ENCODE measurements at places on chromosomes 13 and 19.

GRCh38 chr13:110433014-110433413 lies 125.9 kb downstream of the COL4A2 start:
- no peak for DNase-seq

GRCh38 chr19:55633861-55634260 lies 6.9 kb upstream of the ZNF580 start:
- DNase-seq = no peak

GRCh38 chr13:79776531-79777295 lies 295.8 kb downstream of the NDFIP2 start:
- no peak for DNase-seq

DNA sequence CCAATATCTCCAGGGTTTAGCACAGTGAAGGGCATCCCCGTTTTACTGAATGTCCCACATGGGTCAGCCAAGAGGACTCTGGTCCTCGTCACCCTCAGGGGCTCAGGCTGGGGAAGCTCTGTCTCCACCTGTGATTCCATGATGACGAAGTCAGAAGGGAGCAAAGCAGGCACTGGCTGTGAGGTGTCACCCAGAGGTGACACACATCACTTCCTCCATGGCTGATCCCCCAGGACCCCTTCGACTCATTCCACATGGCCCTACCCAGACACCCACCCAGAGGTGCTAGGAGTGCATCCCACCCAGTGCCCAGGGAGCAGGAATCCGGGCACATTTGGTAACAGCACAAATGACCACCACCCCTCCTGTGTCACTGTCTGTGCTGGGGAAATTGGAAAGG lies 145.2 kb upstream of the VSTM2B start:
- DNase-seq = no peak

GRCh38 chr19:16067205-16067938 lies 8.9 kb upstream of the TPM4 start:
- no peak for DNase-seq

- DNase-seq = no peak
Measured at GRCh38 chr19:5864725-5865486, 5.4 kb downstream of the FUT5 start.

DNA sequence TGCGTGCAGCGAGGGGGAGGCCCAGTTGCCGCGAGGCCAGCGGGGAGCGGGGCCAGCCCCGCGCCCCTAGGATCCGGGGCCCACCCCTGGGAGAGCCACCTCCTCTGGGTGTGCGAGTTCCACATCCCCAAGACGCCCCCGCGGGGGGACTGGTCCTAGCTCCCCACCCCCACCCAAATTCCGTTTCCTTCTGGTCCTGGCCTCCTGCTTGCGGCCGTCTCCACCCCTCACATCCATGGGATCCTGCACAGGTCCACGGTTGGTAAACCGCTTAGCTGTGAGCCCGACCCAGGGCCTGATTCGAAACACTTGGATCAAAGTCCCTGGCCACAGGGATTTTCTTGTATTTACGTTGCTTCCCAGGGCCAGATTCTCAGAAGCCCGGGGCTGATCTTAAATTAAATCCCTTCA lies 324 bp upstream of the FBXO17 start:
- no peak for DNase-seq

GRCh38 chr13:44191504-44192171 lies 182.0 kb upstream of the SERP2 start:
- DNase-seq = no peak

- no peak for DNase-seq
Measured at GRCh38 chr19:8696993-8697392, 1.6 kb downstream of the ACTL9 start.

- DNase-seq = no peak
Measured at GRCh38 chr19:16829822-16830289, 658 bp downstream of the SIN3B start.

DNA sequence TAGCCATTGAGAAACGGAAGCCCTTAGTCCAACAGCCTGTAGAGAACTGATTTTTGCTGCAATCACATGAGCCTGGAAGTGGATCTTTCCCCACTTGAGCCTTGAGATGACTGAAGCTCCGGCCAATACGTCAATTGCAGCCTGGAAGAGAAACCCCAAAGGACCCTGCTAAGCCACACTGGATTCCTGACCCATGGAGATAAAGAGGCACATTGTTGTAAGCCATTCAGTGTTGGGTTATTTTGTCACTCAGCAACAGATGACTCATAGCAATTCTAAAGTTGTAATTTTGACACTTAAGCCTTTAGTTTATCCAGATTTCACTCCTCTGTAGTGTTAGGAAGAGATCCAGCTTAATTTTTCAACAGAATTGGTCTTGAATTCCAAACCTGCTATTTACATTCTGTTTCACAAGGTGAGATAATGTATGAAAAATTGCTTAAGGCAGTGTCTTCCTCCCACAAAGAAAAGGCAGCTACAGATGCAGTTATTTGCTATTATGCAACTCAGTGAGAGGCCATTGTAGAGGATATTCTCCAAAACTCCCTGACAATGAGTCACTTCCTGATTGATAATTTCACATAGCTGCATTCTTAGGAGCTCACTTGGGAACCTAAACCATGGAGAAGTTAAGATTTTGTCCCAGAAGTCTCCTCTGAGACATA lies 59.4 kb upstream of the TSHZ3 start:
- no peak for DNase-seq

DNA sequence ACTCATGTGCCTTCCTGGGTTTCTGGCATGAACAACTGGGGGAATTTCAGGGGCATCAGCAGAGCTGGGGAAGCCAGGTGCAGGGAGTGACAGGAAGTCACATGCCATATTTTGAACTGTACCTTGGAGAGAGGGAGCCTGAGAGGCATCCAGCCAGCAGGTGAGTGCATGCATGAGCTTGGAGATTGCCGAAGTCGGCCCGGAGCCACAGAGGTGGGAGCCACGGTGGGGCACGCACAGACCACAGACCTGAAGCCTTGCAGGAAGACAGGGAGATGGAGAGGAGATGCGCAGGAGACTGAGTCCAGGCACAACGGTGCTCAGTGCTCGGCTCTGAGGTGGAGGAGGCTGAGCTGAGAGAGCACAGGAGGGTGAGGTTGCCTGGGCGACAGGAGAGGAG lies 55.1 kb downstream of the CDADC1 start:
- DNase-seq = no peak

DNA sequence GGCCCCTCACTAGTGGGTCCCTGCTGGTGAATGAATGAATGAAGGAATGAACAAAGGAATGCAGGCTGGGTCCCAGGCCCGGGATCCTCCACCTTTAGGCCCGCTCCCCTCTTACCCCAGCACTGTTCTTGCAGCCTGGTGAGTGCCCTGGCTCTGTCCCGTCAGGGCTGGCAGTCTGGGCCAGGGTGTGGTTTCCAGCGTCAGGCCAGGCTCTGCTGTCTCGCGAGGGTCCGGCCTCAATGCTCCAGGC lies 317 bp downstream of the LYL1 start:
- no peak for DNase-seq

DNA sequence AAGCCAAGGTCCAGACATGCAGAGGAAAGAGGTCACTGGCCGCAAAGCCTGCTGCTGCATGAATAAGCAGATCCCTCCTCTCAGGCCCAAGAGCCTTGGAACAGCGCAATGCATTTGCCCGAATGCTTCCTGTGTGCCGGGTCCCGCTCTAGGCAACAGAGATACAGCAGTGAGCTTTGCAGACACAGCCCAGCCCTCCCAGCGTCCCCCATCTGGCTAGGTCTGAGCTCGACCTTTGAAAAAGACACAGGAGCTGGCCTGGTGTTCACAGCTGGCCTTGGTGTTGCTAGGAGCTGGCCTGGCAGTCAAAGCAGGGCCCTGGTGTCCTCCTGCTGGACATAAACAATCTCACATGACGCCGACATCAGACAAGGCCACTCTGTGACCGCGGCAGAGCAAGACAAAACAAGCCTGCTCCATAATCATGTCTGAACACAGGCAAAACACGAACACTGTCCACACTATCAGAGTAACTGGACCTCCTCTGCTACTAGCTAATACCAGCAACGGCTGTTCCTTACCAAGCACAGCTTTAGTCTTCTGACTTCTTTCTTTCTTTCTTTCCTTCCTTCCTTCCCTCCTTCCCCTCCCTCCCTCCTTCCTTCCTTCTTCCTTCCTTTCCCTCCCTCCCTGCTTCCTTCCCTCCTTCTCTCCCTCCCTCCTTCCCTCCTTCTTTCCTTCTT lies 5.7 kb upstream of the PEX11G start:
- no peak for DNase-seq

GRCh38 chr13:48925001-48925400 lies 50.7 kb upstream of the FNDC3A start:
- no peak for DNase-seq

- no peak for DNase-seq
Measured at GRCh38 chr19:18672044-18672451, 11.4 kb upstream of the CRTC1 start.

DNA sequence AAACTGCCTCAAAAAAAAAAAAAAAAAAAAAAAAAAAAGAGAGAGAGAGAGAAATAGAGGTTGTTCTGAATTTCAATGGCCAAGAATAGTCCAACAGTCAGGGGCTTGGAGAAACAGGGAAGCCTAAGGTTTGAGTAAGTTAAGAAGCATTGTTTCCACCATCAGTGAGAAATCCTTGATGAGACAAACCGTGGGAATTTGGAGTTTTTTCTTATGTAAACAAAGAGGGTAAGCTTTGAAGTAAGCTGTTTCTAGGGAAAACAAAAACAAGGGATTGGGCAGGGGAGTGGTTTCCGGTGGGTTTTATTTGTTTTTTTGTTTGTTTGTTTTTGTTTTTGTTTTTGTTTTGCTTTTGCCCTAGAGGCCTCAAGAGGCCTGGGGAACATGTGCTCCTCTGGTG lies 11.2 kb upstream of the ERVV-1 start:
- no peak for DNase-seq

- no peak for DNase-seq
Measured at GRCh38 chr13:98133946-98134345, 8.9 kb upstream of the FARP1 start.

DNA sequence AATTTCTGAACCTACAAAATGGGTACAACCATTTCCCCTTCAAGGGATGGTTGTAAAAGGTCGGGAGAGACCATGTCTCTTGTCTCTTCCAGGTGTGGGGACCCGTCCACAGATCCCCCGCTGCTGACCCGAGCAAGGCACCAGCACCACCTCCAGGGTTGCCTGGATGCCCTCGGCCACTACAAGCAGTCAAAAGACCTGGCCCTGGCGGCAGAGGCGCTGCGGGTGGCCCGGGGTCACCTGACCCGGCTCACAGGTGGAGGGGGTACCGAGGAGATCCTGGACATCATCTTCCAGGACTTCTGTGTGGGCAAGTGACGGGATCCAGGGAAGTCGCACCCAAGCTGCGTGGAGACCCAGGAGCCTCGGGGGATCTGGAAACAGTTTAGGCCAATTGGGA lies 4.0 kb downstream of the GTPBP3 start:
- DNase-seq = no peak

DNA sequence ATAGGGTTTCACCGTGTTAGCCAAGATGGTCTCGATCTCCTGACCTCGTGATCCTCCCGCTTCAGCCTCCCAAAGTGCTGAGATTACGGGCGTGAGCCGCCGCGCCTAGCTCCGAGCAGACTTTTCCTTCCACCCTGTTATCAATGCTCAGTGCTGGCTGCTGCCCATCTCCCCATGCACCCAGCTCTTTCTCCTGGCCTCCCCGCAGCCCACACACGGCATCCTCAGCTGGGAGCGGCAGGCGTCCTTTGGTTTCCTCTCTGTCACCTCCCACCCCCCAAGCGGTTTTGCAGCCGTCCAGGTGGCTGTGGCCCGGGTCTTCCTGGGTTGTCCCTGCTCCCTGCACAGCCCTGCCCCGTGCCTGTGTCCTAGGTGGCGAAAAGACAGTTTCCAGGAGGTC lies 12.1 kb downstream of the PRR22 start:
- no peak for DNase-seq

GRCh38 chr19:16289594-16289993 lies 35.0 kb upstream of the KLF2 start:
- no peak for DNase-seq

DNA sequence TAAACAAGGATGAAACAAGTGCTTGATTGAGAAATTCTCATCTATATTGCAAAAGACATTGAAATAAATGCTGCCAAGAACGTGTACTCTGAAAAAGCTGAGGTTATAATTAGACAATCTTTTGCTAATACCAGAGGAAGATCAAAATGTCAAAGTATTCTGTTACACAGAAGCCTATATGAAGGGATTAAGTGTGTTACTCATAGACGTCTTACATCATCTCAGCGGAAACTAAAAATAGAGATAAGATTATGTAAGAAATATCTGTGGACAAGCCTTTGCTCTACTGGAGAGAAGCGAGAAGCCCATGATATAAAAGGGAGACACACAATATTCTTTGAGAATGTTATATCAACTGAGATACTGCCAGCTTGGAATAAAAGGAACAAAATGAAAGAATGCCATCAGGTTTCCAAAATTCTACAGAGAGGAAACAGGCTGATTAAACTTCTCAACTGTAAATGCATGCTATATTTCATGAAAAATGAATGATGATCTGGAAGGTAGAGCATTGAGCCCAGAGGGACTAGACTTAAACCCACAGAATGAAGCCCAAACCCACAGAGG lies 699.0 kb downstream of the GPC5 start:
- DNase-seq = no peak

GRCh38 chr13:96940961-96941360 lies 53.3 kb downstream of the OXGR1 start:
- DNase-seq = no peak

DNA sequence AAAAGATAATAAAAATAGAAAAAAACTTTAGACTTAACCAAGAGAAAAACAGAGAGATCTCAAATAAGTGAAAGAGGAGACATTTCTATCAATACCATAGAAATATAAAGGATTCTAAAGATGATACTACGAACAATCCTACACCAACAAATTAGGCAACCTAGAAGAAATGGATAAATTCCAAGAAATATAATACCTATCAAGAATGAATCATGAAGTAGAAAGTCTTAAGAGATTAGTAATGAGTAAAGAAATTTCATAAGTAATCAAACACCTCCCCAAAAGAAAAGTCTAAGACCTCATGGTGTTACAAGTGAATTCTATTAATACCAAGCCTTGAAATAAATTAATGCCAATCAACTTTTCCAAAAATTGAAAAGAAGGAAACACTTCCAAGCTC lies 1584.5 kb upstream of the MIR17HG start:
- DNase-seq = no peak

DNA sequence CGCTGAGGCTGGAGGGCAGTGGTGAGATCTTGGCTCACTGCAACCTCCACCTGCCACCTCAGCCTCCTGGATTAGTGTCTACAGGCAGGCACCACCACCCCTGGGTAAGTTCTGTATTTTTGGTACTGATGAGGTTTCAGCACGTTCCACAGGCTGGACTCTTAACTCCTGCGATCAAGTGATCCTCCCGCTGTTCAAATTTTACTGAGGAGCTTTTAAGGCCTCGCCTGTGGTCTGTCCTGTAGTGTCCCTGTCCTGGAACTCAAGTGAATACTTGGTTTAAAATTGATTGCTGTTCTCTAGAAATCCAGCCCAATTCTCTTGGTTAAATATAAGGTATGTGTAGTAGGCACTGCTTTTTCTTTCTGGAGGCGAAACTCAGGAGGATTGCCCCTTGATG lies 65.2 kb downstream of the DPRX start:
- DNase-seq = no peak

- DNase-seq = peak; percentile 38
Measured at GRCh38 chr13:75372517-75372916, 109.5 kb downstream of the TBC1D4 start.

DNA sequence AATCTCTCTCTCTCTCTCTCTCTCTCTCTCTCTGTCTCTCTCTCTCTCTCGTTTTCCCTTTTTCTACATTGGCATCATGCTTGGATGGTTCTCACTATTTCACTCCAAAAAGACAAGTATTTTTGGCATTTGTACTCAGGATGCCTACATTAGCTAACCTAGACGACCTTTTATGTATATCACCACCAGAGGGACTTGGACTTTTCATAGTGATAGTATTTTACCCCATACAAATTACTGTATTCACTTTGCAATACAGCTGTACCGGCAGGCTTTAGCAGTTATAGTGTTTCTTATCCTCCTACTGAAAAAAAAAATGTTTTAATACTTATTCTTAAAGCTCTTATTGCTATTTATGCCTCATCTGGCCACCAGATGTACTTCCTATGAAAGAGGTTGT lies 687.2 kb upstream of the KLHL1 start:
- DNase-seq = no peak

All from naive thymus-derived CD4-positive, alpha-beta T cell (primary cell).